ENCODE measurements at places on chromosomes 4 and X.

DNA sequence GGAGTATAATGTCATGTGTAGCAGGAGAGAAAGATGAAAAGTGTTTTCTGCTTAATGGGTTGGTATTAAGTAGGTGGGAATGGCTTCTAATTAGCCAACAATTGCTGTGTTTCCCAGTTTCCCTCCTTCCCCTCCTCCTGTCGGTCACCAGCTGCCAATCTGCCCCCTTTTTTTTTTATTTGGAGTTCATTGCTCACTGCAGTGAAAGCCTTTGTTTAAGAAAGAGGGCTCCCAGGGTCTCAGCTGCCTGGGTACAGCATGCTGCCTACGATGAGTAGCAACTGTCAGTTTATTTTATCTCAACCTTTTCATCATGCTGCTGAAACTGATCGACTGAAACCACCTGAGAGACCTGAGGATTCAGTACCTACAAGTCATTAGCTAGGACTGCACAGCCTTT, 149.0 kb downstream of the POU4F2 start:
- no peak for DNase-seq

DNA sequence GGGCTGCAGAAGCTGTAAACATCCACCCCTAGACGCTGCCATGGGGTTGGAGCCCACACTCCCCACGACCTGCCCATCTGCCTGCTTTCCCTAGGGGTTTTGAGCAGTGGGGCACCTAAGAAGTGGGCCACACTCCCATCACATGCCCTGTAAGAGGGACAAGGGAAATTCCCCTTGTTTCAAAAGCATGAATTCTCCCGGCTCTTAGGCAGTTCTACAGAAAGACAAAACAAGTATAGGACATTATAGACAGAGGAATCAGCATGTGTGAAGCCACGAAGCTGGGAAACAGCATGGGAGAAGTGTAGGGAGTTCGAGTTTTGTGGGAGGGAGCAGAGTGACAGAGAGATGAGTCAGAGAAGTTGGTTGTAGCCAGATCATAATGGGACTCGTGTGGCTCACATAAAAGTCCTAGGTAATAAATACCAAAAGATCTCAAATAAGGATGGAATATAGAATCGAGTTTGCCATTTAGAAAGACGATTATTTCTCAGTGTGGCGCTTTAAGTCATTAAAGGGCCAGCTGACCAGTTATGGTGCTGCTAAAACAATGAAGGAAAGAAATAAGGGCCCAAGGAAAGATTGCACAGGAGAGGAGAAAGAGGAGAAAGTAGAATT, 23.9 kb downstream of the APOO start:
- no peak for DNase-seq

GRCh38 chr4:38131371-38132091, 171.3 kb downstream of the PTTG2 start:
- peak; percentile 52 for DNase-seq

DNA sequence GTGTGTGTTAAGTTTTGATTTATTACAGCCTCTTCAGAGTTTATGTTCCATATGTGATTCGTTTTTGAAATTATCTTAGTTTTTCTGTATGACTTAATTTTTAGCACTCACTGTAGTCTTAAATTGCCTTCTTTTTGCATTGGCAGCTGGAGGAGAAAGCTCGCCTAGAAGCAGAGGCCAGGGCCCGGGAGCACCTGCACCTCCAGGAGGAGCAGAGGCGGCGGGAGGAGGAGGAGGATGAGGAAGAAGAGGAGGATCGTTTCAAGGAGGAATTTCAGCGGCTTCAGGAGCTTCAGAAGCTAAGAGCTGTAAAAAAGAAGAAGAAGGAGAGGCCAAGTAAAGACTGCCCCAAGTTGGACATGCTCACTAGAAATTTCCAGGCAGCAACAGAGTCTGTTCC, 56.6 kb downstream of the TNIP2 start:
- no peak for DNase-seq

DNA sequence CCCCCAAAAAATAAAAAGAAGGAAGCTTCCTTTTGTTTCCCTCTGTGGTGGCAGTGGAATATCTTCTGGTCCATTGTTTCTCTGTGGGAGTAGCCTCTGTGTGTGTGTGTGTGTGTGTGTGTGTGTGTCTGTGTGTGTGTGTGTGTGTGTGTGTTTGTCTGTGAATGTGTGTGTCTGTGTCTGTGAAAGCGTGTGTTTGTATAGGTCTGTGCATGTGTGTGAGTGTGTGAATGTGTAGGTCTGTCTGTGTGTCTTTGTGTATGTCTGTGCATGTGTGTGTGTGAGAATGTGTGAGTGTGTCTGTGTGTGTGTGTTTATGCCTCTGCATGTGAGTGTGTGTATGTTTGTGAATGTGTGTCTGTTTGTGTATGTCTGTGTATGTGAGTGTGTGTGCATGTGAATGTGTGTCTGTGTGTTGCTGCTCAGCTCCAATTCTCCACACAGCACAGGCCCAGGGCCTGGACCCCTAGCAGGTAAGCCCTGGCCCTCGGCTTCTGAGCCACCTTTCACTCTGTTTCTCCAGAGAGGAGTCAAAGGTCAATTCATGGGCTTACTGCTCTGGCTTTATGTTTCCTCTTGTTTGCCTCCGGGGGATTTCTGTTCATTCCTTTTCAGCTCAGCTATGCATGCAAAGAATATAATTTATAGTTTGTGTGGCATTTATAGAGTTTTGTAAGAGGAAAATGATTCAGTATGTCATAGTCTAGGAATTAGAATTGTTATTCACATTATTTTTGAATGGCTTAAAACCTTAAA, 89.8 kb downstream of the UCHL1 start:
- no peak for DNase-seq

DNA sequence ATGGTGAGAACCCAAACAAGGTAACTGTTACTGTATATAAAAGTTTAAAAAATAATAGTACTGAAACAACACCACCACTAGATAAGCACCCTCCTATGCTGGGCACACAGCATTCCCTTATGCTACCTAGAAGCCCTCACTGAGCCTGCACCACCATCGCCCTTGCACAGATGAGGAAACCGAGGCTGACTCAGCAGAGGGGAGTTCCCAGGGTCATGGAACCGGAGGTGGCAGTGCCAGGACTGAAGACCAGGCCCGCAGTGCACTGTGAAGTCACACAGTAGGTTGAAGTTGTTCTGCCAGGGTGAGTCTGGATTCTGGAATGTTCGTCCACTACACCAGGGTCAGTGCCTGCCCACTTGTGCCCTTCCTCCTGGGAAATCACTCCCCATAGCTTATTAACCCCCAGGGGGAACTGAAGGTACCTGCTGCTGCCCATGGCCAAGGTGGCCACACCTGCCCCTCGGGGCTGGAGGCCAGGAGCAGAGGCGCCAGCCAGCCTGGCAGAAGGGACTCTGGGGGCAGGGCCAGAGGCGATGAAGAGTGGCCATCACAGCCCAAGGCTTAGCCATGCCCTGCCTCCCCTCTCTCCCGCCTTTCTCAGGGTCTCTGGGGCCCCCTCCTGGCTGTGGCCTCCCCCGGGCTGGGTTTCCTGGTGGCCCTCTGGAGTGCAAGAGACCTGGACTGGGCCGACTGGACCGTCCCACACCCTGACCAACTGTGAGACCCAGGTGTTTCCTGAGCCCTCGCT, 15.1 kb upstream of the ABLIM2 start:
- DNase-seq, result no peak

- DNase-seq, result no peak
These were observed 376.9 kb downstream of the PPP4R3C start for GRCh38 chrX:27086237-27086636.

GRCh38 chr4:143713955-143714625, 13.6 kb upstream of the FREM3 start:
- no peak for DNase-seq

GRCh38 chr4:75169427-75169826, 236.5 kb downstream of the PARM1 start:
- no peak for DNase-seq

DNA sequence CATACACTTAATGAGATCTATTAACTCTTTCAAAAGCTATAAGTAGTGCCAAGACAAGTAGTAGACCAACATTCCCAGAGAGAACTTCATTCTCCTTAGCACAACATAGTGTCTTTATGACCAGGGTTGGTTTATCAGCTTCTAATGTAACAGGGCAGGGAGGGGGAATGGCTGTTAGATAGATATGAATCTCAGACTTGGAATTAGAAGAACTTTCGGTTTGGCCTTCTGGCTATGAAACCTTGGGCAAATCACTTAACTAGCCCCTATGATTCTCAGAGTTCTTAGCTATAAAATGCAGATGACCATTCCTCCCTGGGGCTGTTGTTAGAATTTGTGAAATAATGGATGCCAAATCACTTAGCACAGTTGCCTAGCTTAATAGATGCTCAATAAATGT, 132.2 kb downstream of the SLC10A7 start:
- no peak for DNase-seq

DNA sequence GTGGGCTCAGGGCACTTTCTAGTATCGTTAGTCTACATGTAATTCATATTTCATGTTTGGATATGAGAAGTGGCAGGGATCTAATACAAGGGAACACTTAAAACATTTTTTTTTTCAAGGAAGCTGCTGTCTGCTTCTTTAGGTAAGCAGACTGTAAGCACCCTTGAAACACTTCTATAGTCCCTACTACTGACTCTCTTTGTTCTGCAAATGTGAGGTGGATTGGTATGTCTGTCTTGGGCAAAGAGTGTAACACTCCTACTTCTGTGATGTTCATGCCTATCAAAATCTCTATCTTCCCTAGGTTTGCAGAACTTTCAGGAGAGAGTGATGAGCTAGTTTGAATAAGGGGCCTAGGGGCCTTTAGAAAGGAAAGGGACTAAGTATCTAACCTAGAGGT, 93.9 kb downstream of the ZNF330 start:
- no peak for DNase-seq

DNA sequence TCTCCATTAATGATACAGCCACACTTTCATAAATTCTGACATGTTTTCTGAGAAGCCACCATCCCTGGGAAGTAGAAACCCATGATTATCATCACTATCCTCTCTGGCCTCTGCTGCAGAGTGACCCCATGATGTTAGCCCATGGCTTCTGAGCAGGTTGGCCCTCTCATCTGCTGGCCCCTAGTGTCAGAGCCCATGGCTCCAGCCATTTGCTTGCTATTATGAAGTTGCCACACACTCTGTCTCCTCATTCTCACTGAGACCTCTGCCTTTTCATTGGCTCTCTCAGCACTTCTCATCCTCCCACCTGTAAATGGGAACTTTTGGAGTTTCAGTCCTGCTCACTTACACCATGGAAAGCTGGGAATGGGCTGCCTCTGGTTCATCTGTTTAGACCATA, 192.7 kb downstream of the GASK1B start:
- no peak for DNase-seq

- no peak for DNase-seq
These were observed 113.8 kb upstream of the WDR17 start for GRCh38 chr4:175951794-175952193.

- DNase-seq, result no peak
These were observed 85.8 kb upstream of the PUDP start for GRCh38 chrX:7233580-7234406.

DNA sequence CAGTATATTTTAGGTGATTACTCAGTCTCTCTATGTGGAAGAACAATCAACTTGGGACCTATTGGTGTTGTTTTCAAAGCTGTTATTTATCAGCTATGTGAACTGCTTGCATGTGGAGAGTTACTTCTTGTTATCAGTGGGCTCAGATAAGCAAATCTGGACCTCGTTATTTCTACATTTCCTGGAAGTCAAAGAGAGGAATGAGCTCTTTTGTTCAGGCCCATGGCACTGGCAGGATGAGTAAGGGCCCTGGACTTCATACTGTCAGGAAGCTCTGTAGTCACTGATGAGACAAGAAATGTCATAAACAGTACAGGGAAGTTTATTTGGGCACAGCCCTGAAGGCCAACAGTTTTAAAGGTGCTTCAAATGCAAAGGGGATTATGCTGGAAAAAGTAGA, 760.6 kb upstream of the EPHA5 start:
- no peak for DNase-seq

DNA sequence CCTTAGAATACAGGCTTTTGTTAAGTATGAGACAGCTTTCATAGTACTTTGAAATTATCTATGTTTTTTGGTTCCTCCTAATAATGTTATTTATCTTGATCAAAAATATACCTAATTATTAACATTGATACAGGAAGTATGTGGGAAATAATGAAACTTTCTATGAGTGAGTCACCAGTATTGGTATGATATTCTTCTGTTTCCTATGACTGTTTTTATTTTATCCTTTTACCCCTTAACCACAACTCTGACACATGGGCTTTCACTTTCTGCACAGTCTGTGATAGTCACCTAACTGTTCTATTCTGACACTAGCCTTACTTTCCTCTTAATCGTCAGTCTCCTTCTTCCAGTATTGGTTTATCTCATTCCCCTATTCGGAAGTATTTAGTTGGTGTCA, 4.7 kb downstream of the THAP9 start:
- peak; percentile 68 for DNase-seq

DNA sequence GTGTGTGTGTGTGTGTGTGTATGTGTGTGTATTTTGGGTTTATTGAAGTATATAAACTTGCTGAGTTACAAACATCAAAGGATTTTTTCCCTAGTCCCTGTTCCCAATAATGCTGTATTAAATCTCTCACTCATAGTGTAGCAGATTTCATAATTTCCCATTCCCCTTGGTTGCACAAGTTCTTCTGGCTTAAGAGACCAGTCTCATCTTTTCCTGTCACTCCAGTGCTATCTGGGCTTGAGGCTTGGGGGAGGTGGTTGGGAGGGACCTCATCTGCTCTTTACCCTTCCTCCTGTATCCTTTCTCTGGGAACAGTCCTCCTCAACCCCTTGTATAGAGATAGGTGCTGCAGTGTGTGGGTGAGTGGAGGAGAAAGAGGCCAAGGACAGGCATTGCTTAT, 285.4 kb upstream of the BOD1L1 start:
- no peak for DNase-seq

- DNase-seq, result no peak
These were observed 140.9 kb downstream of the EFHC2 start for GRCh38 chrX:44202596-44202995.

DNA sequence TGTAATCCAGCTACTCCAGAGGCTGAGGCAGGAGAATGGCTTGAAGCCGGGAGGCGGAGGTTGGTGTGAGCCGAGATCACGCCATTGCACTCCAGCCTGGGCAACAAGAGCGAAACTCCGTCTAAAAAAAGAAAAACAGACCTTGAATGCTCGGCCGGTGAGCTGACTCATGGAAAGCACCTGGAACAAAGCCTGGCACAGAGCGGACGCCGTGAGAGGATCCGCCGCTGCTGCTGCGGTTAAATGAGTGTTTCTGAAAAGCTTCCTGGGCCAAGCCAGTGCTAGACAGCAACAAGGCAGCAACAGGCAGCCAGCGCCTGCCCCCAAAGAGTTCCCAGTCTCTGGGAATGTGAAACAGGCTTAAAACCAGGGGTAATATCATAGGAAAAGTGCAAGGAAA, 186.4 kb downstream of the AFAP1 start:
- DNase-seq, result no peak

GRCh38 chr4:152803541-152803940, 23.8 kb downstream of the ARFIP1 start:
- DNase-seq, result no peak

GRCh38 chrX:153474718-153475117, 4.3 kb upstream of the HAUS7 start:
- DNase-seq, result no peak

Measured in GM10248 (cell line).